ENCODE measurements at places on chromosomes 12 and 14.

DNA sequence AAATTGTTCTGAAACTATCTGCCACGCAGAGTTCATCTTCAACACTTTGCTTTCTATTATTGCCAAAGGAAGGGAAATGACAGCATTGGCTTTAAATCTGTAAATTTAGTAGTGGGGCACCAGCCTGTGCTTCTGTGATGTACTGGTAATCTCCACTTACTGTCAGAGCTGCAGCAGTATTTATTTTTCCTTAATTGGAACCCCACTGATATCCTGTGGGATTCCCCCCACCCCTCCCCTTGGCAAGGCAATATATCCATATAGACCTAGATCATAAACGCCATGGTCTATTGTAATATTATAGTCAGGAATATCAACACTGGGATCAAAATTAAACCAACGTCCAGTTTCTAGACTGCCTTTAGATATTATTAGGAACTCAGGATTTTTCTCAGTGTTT lies 96.7 kb downstream of the RMST start:
- no peak for DNase-seq

DNA sequence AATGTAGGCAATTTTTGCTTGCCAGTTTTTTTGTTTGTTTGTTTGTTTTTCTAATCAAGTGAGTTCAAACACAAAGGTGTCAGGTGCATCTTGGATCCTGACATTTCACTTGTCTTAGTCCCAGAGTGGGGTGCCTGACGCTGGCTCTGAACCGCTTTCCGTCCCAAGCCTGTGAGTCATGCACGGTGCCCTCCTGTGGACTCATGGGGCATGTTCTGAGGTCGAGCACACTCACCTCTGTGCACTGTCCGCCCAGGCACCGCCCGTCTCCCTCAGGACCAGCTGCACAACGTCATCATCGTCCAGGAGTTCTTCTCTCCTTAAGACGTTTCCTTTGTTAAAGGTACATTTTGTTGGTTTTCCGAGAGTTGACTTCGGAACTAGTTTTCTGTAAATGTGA lies 98.2 kb downstream of the GLT1D1 start:
- DNase-seq: no peak

- DNase-seq: no peak
Measured at GRCh38 chr12:96513681-96514080, 24.3 kb downstream of the CFAP54 start.

- no peak for DNase-seq
Measured at GRCh38 chr14:65794674-65795279, 382.2 kb downstream of the FUT8 start.

GRCh38 chr12:104630230-104630670 lies 173.5 kb downstream of the CHST11 start:
- no peak for DNase-seq

DNA sequence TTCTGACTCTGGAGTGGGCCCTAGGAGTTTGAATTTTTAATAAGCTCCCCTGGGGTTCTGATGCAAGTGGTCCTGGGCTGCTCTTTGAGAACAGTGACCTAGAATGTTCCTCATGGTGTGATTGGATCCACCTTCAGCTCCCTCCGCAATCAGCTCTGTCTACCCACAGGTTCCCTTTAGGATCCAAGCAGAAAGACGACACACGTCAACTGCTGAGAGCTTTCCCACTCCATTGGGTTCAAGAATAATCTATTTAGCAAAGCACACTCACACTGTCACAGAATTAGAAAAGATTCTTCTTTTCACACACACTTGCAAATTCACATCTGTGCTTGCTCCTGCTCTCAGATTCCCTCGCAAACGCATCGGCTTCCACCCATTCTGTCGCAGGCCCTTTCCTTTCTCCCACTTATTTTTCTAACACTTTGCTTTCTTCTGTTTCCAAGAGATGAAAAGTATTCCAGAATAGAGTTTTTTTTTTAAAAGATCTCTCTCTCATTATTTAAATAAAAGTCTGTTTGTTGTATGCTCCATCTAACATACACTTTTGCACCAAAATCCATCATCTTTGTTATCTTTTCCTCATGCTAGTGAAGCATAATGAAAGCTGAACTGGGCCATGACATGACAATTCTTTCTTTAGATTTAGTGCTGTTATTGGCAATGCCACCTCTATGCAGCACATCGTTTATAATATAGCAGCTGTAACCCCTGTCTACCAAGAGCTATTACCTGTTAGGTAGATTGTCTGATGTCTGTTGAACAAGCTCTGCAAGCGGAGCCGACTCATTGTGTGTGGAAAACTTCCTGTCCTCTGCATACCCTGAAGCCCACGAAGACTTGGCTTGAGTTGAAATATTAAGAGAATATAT lies 73.1 kb downstream of the CACNA1C start:
- DNase-seq: no peak
